ENCODE measurements at places on chromosomes 5 and 9. TPM values are rescaled to one million over a fixed set of nuclear protein-coding genes. Genes with fewer than 3 reads are reported as not detected.

DNA sequence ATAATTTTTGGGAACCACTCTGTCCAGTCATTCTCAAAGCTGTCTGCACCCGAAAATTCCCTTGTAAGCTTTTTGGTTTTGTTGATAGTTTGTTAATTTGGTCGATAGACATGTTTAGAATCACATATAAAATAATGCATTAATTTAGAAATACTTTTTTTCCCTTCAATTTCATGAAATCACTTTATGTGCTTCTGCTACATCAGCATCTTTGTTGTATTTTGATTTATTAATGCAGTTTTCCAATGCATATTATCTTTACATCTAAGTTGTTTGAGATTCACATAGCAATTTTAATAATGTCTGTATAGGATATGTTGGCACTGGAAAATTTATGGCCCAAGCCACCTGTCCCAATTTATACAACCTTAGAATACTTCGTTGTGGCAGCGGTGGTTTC, 60.6 kb upstream of the SV2C start:
- no peaks in the 10 kb centered on the region for H3K36me3 ChIP-seq
- no peak overlapping the region for H3K4me3 ChIP-seq
- DNase-seq, result no peak
- no peaks in the 10 kb centered on the region for H3K27me3 ChIP-seq
- H3K4me1 ChIP-seq, result no peaks in the 10 kb centered on the region
- no peak overlapping the region for H3K27ac ChIP-seq

DNA sequence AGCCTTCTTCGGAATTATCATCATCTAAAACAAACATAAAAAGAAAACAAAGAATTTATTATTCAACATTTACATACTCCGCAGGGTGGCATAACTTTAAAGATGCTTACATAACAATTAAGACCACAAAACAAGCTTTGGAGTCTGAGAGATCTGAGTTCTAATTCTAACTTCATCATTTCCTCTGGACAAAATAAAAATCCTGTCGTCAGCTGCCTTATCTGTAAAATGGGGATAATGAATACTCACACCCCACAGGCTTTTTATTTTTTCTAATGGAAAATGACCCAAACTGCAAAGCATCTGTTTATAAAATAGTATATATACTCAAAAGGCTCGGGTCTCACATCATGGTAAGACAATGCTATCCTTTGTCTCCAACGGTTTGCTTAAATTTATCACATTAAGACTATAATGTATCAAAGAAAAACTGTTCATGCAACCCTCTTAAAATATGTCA, 4.3 kb downstream of the ARRDC3 start:
- H3K36me3 ChIP-seq, result peaks cover 22% of the 10 kb centered on the region
- peak overlapping the region; percentile 86 for H3K4me3 ChIP-seq
- DNase-seq, result no peak
- H3K4me1 ChIP-seq, result no peaks in the 10 kb centered on the region
- no peaks in the 10 kb centered on the region for H3K27me3 ChIP-seq

DNA sequence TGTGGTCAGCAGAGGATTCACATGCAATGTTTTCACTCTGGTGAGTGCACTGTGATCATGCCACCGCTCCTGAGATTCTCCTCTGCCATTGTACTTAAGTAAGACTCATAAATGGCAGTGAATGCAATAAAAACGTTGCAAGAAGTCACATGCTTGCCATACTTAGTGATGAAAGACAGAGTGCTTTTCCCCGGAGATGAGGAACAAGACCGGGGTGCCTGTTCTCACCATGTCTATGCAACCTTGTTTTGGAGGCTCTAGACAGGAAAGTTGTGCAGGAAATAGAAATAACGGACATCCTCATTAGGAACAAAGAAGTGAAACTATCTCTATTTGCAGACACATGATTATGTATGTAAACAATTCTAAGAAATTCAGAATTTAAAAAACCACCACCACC, 84.7 kb upstream of the IRX2 start:
- no peaks in the 10 kb centered on the region for H3K4me1 ChIP-seq
- H3K4me3 ChIP-seq, result no peak overlapping the region
- no peak for DNase-seq
- H3K36me3 ChIP-seq, result no peaks in the 10 kb centered on the region

DNA sequence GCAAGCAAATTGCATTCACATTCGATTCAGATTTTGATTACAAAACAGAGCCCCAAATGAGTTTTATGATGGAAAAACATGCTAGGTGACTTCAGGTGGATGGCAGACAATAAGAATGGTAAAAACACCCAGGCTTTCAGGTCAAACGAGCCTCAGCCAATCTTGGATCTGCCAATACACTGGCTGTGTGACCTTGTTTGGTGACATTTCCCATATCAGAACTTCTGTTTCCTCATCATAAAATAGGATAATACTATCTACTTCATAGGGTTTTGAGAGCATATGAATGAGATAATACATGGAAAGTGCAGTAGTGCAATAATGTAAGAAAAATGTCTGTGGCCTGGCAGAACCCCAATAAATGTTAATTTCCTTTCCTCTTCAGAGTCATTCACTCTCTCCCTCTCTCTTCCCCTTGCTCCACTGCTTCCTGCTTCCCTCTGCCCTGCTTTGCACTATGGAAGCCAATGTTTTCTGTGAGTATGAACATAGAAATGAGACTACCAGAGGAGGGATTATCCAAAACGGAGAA, 54.7 kb downstream of the SH3RF2 start:
- H3K27me3 ChIP-seq, result no peaks in the 10 kb centered on the region
- H3K4me3 ChIP-seq, result no peak overlapping the region
- DNase-seq, result no peak
- H3K36me3 ChIP-seq, result no peaks in the 10 kb centered on the region
- H3K4me1 ChIP-seq, result no peaks in the 10 kb centered on the region

DNA sequence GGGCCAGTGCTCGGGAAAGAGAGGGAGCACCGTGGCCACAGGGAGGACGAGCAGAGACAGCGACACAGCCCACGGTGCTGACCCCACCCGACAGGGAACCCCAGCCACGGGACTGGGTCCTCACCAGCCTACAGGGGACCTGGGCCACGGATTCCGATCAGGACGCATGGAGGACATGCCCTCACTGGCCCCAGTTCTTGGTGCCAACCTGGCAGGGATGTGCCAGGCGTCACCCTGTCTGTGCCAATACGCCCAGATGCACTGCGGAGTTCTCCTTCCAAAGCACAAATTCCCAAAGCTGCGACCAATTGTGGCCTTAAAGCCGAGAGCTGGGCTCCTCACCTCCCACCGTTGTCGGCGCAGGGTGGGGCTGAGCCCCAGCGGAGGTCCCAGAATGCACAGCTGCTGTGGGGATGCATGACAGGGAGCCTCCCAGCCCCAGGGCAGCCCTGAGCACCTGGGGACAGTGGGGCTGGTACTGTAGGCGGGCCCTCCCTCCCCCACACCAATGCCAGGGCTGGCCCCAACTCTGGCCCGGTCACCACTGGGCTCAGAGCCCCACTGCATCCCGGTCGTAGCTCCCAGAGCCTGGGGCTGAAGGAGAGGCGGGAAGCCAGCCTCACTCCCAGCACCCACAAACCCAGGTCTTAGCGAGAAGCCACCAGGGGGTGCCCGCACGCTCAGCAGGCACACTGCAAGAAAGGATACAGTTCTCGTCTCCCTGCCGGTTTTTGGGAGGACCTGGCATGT, 44.2 kb downstream of the NKD2 start:
- H3K36me3 ChIP-seq, result peaks cover 39% of the 10 kb centered on the region
- DNase-seq, result no peak
- H3K27ac ChIP-seq, result no peak overlapping the region

DNA sequence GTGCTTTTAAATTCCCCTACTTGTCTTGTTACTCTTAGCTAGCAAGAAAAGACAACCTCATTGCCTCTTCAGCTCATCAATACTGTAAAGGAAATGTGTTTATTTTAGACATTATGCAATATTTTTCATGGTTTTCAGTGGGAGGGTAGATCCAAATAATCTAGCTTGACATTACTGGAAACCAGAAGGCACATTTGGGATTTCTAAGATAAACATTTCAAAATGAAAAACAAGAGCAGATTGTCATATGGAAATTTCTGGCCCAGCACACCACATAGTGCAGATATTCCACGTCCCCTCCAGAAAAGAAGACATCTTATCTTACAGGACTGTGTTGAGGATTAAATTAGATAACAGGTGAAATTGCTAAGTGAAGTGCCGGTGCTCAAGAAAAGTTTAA, 296.9 kb downstream of the MSX2 start:
- H3K27ac ChIP-seq, result no peak overlapping the region
- H3K4me1 ChIP-seq, result no peaks in the 10 kb centered on the region

DNA sequence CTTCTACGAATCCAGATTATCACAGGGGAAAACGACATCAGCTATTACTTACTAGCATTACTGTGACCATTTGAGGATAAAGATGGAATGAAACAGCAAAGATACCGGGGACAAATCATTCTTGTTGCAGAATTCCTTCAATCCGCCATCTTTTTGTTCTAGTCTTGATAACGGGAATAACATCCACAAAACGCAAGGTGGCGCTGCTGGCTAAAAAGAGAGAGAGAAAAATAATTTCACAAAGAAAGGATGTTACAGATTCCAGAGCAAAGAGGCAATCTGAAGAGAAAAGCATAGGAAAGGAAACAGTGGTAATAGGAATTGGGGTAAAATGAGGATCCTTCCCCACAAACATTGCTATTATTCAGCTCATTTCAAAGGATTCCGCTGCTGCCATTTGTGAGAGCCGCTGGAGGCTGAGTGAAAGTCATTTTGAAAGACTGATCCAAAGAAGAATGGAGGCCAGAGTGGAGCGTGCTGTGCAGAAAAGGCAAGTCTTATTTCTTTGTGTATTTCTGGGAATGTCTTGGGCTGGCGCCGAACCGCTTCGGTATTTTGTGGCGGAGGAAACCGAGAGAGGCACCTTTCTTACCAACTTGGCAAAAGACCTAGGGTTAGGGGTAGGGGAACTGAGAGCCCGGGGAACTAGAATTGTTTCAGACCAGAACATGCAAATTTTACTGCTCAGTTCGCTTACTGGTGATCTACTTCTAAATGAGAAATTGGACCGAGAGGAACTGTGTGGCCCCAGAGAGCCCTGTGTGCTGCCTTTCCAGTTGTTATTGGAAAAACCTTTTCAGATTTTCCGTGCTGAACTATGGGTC, at the start of gene PCDHB7:
TSS of gene PCDHB7 (plus strand) at position 264 of the 824 bp plus-strand sequence. CDS start at position 456, 192 bp downstream.
- H3K27me3 ChIP-seq, result no peaks in the 10 kb centered on the region
- no peak within 1 kb of the TSS for H3K27ac ChIP-seq
- H3K4me3 ChIP-seq, result peak within 1 kb of the TSS; percentile 11
- H3K36me3 ChIP-seq, result no peaks in the 10 kb centered on the region
- DNase-seq, result no peak

DNA sequence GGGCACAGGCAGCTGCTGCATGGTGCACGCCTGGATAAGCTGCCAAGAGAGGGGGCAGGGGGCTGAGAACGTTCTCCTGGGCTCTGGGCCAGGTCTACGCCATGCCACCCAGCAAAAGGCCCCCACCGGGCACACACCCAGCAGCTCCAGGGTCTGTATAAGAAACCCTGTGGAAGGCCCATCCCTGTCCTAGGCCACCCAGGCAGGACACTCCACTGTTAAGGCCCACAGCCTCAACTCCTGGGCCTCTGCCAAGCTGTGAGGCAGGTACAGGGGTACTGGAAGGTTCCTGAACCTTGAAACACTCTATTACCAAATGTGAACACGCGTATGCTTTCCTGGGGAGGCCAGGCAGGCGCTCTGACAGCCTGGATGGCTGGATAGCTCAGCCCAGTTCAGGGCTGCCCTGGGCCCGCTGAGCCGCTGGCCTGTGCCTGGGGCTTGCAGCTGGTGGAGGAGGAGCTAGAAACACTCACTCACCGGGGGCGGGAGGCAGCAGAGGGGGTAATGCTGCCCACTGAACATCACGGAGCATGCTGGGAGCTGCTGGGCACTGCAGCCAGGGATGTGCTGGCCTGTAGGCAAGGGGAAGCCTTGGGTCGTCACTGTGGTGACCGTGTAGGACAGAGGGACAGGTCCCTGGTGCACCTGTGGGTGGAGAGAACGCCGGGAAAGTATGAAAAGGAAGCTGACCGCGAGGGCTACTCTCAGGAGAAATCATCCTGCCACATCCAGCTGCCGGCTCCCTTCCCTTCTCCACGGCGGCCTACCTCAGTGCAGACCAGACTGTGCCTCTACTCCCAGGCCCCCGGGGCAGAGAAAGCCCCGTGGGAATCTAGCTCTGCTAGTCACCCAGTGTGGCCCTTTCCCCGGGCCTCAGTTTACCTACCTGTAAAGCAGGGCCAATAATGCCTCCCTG, 6.0 kb downstream of the RNF44 start:
- peaks cover 10% of the 10 kb centered on the region for H3K4me1 ChIP-seq
- DNase-seq, result no peak
- H3K27ac ChIP-seq, result no peak overlapping the region

- no peak overlapping the region for H3K4me3 ChIP-seq
- H3K27me3 ChIP-seq, result no peaks in the 10 kb centered on the region
- no peak overlapping the region for H3K27ac ChIP-seq
- H3K36me3 ChIP-seq, result no peaks in the 10 kb centered on the region
Observed at GRCh38 chr5:90434116-90434714, 24.7 kb upstream of the CETN3 start.

The FCHO2 gene
- 10.7 TPM for total RNA-seq

DNA sequence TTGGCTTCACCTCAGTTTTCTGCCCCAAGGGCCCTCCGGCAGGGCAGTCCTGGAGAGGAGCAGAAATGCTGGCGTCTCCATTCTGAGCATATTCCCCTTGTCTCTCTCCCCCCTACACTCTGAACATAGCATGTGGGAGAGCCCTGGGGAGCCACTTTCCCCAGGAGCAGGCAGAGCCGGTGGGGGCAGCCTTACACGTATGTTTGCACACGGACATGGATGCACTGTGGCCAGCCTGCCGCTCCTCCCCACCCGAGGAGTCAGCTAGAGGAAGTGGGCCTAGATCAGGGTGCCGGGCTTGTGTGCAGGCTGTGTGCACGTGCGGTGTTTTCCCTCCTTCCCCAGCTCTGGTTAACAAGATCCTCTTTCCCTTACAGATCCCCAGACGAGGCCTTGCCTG, 25.4 kb upstream of the POMT1 start:
- H3K36me3 ChIP-seq, result peaks cover 91% of the 10 kb centered on the region
- H3K4me1 ChIP-seq, result no peaks in the 10 kb centered on the region
- H3K27ac ChIP-seq, result no peak overlapping the region
- H3K27me3 ChIP-seq, result no peaks in the 10 kb centered on the region
- DNase-seq, result no peak

GRCh38 chr5:135391869-135392255, 7.2 kb downstream of the MACROH2A1 start:
- H3K36me3 ChIP-seq, result peaks cover 23% of the 10 kb centered on the region
- no peaks in the 10 kb centered on the region for H3K27me3 ChIP-seq
- H3K4me1 ChIP-seq, result peaks cover 5% of the 10 kb centered on the region
- H3K4me3 ChIP-seq, result no peak overlapping the region
- H3K27ac ChIP-seq, result no peak overlapping the region

DNA sequence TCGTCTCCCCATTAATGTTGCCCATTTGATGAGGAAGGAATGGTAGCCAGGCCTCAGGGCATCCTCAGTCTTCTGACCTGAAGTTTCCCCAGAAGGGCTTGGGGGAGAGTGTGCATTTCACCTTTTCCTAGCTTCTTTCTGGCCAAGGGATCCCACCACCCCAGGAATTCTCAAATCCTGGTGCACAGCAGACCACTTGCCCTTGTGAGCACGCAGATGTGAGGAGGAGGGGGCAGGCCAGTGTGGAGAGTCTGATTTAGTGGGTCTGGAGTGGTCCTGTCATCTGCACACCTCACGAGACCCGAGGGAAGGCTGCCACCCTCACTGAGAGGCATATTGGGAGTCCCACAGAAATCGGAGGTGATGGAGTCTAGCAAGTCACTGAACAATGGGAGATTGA, 64.3 kb downstream of the CXXC5 start:
- DNase-seq, result no peak
- no peaks in the 10 kb centered on the region for H3K36me3 ChIP-seq
- H3K4me1 ChIP-seq, result peaks cover 8% of the 10 kb centered on the region
- H3K4me3 ChIP-seq, result no peak overlapping the region
- peak overlapping the region; percentile 71 for H3K27ac ChIP-seq

Data from ascending aorta (tissue), 2 donors.